ENCODE measurements at places on chromosomes 6 and 20. TPM values are rescaled to one million over a fixed set of nuclear protein-coding genes. Genes with fewer than 3 reads are reported as not detected.

The ZFP57 gene
- total RNA-seq: not detected

The ANGPT4 gene
- total RNA-seq: not detected

The FRK gene
- total RNA-seq: 0.47 TPM

The PSORS1C1 gene
- 1.2 TPM for total RNA-seq

The NOX3 gene
- total RNA-seq: not detected

The RSPH9 gene
- total RNA-seq: 0.94 TPM

The PTGIS gene
- total RNA-seq: 209 TPM

The HRH3 gene
- not detected for total RNA-seq

The ID1 gene
- 6.4 TPM for total RNA-seq

The CHRNA4 gene
- total RNA-seq: not detected

The HLA-DRB1 gene
- not detected for total RNA-seq

The MAP7 gene
- total RNA-seq: 0.82 TPM

Measured in smooth muscle cell of the coronary artery (primary cell).